Activated T-helper 1 cell treated with anti-CD3 and anti-CD28 coated beads, Interleukin-2, amount 50 U/mL, for 16 hours (primary cell): ENCODE measurements at places on chromosomes 5 and 9.

DNA sequence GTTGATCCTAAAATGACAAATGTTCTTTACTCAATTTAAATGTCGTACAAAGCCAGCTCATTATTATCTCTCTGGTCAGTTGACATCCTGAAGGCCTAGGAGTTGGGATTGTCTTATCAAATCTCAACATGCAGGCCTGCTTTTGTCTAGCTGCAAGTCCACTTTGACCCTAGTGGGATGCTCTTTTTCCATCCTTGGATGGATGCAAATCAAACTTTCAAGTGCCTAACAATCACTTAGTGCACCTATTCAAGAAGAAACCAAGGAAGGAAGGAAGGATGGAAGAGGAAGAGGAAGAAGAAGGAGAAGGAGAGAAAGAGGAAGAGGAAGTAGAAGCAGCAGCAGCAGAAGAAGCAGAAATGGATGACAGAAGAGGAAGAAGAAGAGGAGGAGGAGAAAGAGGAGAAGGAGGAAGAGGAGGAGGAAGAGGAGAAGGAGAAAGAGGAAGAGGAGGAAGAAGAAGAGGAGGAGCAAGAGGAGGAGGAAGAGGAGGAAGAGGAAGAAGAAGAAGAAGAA lies 109.6 kb downstream of the PIK3R1 start:
- no peak for DNase-seq

DNA sequence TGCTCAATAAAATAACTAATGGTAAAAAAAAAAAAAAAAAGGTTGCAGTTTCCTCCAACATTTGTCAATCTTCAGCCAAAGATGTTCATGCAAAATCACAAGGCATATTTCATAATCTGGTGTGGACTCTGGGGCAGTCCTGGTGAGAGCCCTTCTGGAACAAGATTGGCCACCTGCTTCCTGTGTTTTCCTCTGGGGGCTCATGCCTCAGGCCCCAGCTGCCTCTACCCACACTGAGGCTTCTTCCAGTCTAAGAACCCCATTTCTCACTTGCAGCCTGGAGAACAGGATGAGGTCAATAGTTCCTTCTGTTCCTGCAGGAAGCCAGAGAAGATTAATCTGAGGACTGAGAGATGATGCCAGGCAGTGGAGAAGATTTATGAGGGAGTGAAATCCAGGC lies 492.6 kb upstream of the BRINP1 start:
- no peak for DNase-seq

DNA sequence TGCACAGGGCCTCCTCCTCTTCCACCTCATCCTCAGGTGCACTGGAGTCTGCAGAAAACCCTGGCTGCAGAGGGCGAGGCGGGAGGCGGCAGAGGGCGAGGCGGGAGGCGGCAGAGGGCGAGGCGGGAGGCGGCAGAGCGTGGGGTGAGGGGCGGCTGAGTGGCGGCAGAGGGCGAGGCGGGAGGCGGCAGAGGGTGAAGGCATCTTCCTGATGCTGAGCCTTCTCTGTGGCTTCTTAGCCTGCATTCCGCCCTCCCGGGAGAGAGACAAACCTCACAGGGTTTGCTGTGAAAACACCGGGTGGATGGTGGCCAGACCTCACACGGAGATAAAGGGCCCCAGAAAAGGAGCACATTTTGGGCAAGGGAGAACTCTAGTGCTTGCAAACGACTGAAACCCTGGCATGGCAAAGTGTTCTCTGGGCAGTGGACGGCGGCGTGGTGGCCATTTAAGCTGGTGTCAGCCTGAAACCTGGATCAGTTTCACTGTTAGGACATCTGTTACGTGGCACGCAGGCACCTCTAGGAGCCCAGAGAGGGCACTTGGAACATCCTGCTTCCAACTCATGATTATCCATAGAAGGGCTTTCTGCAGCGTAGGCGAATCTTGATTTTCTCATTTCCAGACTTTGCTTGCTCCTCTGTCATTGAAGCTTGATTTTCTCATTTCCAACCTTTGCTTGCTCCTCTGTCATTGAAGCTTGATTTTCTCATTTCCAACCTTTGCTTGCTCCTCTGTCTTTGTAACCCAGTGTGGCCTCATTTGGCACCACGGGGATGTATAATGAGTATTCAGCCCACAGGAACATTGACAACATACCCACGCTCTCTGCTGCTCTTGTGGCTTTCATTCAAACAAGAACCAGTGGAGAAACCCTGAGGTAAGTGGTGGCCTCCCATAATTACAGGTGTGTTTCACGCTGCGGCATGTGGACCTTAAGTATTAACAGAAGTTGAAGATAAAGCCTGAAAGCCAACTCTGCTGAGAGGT lies 16.3 kb upstream of the PLEKHG4B start:
- DNase-seq, result no peak

GRCh38 chr5:57524348-57525060 lies 41.9 kb upstream of the ACTBL2 start:
- no peak for DNase-seq

- DNase-seq, result no peak
Measured at GRCh38 chr9:126673689-126674364, 60.1 kb downstream of the LMX1B start.

- DNase-seq, result no peak
Measured at GRCh38 chr5:174606646-174607045, 117.7 kb upstream of the MSX2 start.

GRCh38 chr5:78552729-78553342 lies 95.7 kb downstream of the LHFPL2 start:
- DNase-seq, result no peak

GRCh38 chr9:112764837-112765236 lies 14.3 kb downstream of the SNX30 start:
- DNase-seq, result no peak

DNA sequence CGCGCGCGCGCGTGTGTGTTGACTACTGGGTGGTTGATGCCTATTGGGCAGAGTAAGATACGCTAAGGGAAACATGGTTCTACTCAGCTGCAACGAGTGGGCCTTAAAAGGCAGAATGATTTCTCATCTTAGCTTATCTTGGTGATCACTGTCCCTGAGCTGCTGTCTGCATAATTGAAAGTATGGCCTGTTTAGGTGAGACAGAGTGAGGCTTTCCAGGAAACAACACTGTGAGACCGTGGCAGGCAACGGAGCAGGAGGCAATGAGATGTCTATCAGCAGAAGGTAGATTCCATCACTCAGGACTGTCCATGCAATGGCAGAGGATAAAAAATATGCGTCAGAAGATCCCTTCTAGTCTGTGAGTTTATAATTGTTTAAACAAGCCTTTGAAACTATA lies 277.2 kb downstream of the TRIM32 start:
- no peak for DNase-seq

- DNase-seq, result no peak
Measured at GRCh38 chr9:94882966-94883641, 156.6 kb downstream of the AOPEP start.
